ENCODE measurements at places on chromosomes 11 and 22.

GRCh38 chr11:47982616-47983015 lies 2.3 kb downstream of the PTPRJ start:
- no peak for DNase-seq

DNA sequence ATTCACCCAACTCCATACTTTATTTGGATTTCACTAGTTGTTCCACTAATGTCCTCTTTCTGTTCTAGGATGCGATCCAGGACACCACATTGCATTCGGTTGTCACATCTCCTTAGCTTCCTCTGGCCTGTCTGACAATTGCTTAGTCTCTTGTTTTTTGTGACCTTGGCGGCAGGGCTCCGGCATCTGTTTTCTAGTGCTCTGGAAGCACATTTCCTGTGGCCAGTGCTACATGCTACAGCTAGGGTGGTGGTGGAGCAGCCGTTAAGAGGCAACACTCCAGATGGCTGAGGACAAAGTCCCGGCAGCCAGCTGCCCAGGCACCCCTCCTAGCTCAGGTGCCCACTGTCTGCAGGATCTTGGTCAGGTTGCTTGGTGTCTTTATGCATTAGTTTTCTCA lies 6.8 kb downstream of the STX3 start:
- DNase-seq, result no peak

DNA sequence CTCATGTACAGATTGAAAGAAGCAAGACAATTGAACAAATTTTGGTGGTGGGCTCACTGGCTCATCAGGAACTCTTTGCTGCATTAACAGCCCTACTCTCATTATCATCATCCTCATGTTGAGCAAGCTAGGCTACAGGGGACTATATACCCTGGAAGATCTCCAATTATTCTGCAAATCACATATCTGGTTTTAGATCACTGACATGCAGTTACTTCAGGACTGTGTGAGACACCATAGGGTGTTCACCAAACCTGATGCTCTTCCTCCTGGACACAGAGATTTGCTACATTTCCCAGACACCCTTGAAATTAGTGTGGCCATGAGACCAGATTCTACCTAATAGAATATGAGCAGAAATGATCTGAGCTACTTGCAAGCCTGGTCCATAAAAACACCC lies 23.0 kb upstream of the ME3 start:
- no peak for DNase-seq

DNA sequence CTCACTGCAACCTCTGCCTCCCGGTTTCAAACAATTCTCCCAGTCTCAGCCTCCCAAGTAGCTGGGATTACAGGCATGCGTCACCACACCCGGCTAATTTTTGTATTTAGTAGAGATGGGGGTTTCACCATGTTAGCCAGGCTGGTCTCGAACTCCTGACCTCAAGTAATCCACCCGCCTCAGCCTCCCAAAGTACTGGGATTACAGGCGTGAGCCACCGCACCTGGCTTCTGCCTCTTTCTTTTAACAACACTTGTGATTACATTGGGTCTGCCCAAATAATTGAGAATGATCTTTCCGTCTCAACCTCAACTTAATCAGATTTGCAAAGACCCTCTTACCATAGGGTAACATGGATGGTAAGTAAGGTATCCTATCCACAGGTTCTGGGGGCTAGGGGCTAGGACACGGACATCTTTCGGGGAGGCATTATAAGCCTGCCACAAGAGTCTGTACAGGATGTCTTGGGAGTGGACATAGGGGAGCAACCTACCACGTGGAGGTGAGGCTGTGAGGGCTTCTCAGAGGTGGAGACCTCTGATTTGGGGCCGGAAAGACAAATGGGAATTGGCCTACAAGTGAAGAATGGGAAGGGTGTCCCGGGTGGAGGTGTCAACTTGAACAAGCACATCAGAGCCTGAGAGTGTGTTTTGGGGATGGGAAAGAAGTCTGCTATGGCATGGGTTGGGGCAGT lies 2.7 kb upstream of the CBX6 start:
- no peak for DNase-seq

DNA sequence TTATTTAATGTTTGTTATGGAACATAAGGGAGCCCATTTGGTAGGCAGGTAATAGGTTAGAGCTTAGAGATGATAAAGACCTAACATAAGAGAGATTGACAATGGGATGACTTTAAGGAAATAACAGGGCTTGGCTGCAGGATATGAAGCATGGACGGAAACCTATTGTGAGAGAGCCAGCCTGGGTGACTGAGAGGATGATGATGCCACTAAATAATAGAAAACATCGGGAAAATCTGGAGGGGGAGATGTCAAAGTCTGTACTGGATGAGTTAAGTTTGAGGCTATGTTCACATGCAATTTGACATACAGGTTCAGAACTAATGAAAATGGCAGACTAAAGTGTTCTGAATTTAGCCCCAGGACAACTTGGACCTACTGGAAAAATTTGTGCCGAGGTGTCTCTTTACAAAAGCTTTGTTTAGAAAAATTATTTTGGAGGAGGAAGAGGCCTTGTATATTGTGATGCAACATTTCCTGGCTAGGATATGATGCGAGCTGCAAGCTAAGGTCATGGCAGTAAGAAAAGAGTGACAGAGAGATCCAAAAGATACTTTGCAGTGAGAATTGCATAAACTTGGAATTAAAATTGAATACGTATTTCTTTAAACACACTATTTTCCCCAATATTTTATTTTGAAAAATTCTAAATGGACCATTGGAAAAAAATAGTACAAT lies 339.3 kb upstream of the PLET1 start:
- DNase-seq, result no peak

DNA sequence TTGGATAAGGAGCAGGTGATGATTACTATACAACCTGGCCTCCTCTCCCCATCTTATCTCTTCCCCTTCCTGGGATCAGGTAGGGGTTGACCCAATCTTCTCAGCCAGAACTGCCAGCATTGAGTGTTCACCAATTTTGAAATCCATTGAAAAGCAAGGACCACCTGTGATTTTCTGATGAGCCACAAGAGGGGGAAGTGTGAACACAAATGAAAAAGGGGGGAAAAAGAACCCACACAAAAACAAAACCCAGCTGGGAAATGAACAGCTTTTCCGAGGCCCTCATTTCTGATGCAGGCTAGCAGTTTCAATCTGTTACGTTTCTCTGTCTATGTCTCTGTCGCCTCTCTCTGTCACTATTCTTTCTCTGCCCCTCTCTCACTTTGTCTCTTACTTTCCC lies 161.9 kb downstream of the INSC start:
- no peak for DNase-seq

DNA sequence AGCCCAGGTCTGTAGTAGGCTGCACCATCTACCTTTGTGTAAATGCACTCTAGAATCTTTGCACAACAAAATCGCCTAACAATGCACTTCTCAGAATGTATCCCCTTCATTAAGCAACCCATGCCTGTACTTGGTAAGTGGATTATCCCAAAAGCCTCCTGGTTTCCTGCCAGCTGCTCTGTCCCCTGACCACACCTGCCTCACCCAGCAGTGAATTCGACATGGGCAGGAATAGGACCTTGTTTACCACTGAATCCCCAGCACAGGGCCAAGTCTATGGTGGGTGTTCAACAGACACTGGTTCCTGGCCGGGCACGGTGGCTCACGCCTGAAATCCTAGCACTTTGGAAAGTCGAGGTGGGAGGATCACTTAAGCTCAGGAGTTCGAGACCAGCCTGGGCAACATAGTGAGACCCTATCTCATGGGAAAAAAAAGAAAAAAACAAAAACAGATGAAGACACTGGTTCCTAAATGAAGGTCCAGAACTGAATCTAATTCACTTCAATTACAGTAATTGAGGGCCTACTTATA lies 5.1 kb upstream of the SYCE3 start:
- DNase-seq, result no peak

GRCh38 chr11:1220941-1221721 lies 1.7 kb upstream of the MUC5B start:
- no peak for DNase-seq

DNA sequence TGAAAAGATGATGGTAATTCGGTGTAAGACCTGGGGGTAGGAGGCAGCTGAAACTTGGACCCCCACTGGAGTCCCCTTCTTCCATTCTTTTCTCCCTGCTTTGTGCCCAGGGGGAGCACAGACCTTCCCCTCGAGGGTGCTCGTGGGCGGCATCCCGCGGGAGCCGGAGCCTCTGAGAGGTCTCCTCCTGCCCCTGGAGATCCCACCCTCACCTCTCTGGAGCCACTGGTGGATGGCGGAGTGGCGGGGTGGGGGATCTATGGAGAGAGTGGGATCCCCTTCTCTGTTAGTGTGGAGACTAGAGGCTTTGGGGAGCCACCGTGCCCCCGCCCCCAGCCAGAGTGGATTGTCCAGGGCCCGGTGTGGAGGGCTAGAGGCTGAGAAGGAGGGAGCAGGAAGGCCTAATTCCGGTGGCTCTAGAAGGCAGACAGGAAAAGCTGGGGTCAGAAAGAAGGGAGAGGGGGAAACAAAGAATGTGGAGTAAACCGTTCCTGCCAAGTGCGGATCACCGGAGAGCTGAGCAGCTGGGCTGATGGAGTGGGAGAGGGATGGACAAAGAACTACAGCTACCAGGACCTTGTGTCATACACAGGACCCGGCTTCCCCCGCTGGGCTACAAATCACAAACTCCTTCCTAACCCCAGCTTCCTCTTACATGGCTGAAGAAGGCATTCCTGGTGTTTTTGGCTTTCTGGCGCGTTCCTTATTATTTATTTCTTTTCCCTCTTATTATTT lies 41.9 kb downstream of the KCNJ1 start:
- no peak for DNase-seq

DNA sequence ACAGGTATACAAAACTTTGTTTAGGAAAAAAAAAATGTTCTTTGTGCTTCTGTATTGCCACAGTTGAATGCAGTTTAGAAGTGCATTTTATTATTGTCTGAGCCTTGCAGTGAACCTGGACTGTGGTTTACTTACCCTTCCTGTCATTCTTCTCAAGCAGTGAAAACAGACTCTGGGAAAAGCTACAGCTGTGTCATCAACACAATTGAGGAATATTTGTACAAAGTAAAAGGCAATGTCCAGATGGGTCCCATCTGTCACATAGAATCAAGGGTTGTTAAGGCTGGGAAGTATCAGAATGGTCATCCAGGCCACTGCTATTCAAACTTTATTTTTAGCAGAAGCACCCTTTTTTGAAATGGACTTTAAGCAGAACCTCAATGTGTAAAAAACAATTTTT lies 73.3 kb downstream of the TRIM44 start:
- no peak for DNase-seq

Measured in NCI-H510A (cell line).